ENCODE measurements at places on chromosomes 1 and 21.
A peak's percentile ranks its signal among the peaks of the same experiment; 100 is the strongest.

DNA sequence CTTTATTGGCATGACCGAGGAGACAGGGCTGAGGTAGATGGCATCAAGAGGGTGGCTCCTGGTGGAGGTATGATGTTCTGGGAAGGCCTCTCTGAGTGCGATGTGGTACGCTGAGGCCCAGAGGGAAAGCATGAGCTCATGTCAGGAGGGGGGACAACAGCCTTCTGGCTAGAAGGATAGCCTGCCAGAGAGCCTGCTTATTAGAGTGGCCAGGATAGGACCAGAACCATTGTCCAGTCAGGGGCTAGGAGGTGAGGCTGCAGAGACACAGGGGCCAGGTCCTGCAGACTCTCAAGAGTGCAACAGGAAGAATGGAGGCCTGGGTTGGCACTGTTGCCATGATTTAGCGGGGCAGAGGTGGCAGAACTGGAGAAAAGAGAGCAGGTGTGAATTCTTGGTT is 7.3 kb downstream of the ADARB1 start:
- no peak for DNase-seq

DNA sequence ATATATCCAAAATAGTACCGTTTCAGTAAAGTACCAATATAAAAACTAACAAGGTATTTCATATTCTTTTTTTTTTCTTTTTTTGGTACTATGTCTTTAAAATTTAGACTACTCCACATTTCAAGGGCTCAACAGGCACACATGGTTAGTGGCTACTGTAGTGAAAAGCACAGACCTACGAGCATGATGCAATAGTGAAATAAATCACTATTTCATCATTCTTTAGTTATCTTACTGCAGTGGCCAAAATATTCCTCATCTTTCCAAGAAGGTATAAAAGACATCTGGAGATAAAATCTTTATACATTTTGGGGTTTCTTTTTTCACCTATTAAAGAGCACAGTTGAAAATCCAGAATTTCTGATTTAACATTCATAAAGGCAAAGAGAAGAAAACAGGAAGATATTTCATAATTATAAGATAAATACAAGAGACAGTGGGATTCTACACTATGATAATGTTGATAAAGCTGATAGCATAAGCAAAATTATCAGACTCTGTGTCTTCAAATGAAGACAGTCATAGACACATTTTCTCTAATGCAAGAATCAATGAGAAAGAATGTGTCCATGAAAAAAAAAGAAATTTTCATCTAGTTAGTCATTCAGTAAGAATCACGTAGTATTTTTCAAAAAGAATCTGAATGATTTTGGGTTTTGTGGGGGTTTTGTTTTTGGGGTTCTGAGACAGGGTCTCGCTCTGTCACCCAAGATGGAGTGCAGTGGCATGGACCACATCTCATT is 41.9 kb downstream of the CEP170 start:
- DNase-seq = no peak

DNA sequence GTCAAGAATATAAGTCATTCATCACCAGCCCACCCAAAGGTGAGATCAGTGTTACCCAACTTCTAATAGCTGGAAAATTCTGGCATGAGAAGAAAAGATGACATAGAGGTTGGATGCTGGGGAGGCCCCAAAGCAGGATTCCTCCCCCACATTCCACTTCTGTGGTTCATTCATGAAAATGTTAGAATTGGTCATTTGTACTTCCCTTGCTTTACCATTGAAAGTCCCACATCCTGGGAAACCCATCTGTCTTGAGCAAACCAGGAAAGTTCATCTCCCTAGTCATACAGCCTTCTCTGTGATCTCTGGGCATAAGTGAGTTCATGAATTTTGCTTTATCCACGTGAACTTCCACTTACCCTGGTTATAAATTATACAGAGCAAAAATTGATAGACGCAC is 66.8 kb downstream of the SERINC2 start:
- no peak for DNase-seq

DNA sequence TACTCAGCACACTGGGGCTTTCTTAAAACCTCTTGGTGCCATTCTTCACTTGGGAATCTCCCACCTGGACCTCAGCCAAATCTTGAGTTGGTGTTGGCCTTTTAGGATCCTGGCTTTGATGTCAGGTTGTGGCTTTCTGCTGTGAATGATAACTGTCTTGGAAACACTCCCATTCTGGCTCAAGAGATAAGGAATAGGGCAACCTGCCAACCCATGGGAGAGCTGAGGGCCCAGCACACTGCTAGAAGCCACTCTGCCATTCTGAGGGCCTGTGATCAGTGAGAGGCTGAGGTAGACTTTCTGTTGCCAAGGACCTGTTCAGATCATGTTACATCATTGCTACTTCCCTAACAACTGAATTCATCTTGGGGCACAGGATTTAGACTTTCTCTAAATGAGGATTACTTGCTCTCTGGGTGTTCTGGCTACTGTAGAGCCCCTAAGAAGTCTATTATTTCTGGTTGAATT is 45.8 kb downstream of the TTC39A start:
- DNase-seq = peak; percentile 99

DNA sequence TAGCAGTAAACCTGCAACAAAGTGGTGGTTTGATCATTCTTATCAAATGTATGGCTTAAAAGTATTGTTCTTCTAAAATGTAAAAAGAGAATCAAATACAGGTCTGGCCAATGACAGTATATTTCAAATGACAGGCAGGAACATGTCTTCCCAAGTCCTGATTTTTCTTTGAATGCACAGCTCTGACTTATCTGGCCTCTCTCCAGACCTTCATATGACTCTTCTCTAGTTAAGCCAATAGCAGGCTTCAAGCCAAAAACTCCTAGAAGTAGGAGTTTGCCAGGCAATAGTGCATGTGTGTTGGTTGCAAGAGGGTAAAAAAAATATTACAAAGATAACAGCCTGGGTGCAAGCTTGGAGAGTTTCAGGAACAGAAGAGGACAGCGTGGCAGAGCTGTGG is 345.5 kb downstream of the SMYD3 start:
- no peak for DNase-seq

- DNase-seq = no peak
These were observed 297.0 kb downstream of the GPATCH2 start for GRCh38 chr1:217333939-217334338.

- no peak for DNase-seq
These were observed 32.1 kb downstream of the RABGAP1L start for GRCh38 chr1:174191349-174191862.

DNA sequence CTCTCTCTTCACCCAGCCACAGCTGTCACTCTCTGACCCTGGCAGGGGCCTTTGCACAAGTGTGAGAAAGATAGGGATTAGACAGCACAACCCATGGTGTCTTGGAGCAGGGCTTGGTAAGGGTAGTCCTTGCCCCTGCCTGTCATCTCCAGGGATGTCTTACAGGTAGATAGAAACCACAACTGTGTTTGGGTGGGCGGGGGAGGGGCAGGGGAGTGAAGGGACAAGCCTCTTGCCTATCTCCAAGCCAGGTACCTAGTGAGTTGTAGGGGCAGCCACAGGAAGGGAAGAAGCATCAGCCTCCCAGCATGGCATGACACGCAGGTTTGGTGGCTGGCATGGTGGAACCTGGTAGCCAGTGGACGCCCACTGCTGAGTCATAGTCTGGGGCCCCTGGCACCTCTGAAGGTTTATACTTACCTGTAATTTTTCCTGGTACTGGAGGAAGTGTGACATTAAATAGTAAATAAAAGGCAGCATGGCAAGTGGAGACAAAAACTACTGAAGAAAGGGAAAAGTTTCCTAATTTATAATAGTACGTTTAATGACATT is 97.5 kb downstream of the CLEC20A start:
- DNase-seq = no peak

GRCh38 chr1:27666791-27667254 is 5.2 kb downstream of the IFI6 start:
- peak; percentile 54 for DNase-seq

DNA sequence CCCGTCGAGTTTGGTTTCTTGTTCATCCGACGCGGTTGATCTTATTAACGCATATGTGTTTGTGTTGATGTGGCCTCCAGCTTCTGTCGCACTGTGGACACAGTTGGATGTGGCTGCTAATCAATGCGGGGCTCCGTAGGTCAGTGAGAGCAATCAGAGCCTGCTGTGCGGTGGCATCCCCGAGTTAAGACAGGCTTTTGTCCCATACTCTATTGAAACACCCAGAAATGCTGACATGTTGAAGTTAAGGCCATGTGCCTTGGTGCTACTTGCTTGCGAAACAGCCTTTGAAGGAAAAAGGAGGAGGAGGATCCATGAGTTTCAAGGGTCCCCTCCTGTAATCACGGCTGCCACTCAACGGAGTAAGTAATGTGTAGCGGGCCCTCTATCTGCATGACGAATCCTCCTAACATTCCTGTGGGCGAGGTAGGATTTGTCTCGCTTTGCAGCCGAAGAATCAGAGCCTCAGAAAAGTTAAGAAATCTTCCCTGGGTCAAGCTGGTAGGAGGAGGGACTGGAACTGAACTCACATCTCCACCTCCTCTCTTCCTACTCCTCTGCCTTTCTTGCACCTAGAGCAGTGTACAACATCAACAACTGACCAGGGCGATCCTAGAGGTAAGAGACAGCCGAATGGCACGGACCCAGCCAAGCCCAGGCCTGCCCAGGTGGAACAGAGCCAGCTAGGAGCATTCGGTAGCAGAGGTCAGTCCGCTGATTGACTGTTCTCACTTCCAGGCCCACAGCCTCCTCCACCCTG is 19.5 kb downstream of the PDE9A start:
- DNase-seq = no peak

DNA sequence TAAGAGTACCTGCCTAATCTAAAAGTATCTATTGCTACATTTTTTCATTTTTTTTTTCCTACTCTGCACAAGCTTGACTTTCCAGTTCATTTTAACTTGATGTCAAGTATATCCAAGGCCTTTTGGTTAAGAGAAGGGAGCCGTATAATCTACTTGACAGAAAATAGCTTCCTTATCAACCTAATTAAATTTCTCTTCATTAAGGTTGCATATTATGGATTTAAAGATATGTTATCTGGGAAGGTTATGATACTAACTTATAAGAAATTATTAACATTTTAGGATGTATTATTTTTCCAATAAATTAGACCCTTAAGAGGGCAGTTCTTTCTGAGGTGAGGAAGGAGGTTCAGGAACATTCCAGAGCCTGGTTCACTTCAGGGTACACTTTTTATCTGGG is 83.1 kb upstream of the SGIP1 start:
- DNase-seq = no peak

DNA sequence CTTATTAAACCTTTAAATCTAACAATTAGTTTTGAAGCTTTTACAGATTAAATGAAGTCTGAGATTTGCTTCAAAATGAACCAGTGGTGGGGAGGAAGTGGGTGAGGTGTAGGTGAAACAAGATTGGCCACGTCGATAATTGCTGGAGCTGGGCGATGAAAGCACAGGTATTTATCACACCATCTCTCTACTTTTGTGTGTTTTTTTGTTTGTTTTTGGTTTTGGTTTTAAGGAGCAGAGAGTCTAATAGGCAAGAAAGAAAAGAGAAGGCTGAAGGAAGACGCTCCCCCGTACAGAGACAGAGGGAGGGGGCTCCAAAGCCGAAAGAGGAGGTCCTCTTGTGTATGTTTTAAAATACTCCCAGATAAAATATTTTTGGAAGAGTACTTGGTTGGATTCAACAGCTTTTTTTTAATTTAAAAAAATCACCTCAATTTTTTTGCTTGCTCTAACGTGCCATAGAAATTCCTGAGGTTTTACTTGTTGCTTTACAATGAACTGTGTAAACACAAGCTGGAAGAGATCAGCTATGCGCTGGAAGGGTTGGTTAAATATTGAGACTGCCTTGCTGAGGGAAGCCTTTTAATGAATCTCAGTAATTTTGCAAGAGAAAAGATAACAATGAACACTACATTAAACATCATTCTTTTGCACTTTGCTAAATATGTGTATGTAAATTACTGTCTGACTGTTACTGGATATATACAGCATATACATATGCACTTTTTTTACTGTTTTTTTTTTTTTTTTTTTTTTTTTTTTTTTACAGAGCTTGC is 6.7 kb upstream of the LGALS8 start:
- no peak for DNase-seq

GRCh38 chr21:44878053-44878982 is 4.8 kb upstream of the PTTG1IP start:
- no peak for DNase-seq

DNA sequence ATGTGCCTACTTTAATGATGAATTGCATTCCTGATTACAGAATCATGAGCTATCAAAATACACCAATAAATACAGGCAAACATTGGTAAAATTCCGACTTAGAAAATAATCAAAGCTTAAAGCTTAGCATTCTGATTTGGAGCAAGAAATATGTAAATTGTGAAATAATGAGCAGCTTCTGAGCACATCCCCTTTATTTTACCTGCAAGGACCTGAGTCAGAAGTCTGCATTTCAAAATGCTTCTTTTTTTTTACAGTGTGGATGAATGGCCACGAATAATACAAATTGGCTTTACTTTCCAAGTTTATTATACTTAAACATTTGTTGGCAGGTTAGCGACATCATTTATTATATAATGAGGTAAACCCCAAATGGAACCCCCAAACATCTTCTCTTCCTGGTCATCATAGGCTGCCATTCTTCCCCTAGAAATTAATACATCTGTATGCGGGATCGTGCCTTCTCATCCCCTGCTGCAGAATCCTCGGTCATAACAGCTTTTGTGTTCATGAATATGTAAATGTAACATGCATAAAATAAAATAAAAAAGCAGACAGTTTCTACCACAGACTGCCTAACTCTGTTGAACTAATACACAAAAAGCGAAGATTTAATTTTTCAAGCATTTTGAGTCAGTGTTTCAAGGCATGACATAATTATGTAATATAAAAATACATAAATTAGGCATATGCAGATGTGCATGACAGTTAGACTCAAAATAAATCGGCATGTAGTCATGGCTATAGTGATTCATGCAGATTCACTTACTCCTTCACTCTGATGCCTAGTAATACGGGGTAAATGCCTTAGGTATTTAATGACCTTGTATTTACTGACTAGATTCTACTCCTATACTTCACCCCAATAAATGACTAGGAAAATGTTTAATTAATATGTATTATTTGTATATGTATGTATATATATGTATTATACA is 339.7 kb downstream of the USP25 start:
- no peak for DNase-seq

DNA sequence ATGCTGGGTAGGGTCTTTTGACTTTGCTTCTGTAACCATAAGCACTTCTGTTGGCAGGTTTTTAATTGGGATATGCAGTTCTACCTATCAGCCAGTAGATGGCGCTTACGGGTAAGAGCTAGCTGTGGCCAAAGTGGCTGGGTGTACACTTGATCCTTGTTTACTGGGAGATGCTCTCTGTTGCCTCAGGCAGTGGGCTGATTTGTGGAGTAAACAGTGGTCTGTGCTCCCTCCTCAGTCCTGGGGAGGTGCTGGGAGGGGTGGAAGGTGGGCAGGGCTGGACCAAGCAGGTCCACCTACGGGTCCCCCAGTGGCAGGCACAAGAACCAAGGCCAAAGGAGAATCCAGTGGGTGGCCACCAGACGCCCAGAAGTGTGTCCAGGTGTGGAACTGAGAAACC is 43.4 kb downstream of the RALGPS2 start:
- peak; percentile 73 for DNase-seq

All from hematopoietic multipotent progenitor cell treated with erythropoietin and hydrocortisone succinate and interleukin-3 and kit ligand, for 15 days (in vitro differentiated cells).